ENCODE measurements at places on chromosomes 7 and 10.
A peak's percentile ranks its signal among the peaks of the same experiment; 100 is the strongest.

- DNase-seq: no peak
Observed at GRCh38 chr7:19224951-19225350, 79.7 kb upstream of the FERD3L start.

DNA sequence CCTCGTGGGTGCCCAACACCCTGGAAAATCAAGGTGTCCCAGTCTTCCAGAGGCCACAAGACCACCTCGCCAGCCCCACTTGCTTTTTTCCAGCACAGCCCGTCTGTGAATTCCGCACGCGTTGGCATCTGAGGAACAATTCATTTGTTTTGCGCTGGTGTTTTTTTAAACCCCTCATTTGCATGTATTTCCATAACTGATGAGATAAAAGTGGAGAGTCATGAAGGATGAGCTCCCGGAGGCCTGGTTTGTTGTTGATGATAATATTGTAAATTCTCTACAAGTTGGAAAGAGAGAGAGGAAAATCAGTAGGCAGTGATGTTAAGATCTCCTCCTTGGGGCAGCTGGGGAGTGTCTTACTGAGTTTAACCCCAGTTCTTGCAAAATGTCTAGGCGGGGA is 34.6 kb downstream of the SLC29A3 start:
- DNase-seq: no peak

DNA sequence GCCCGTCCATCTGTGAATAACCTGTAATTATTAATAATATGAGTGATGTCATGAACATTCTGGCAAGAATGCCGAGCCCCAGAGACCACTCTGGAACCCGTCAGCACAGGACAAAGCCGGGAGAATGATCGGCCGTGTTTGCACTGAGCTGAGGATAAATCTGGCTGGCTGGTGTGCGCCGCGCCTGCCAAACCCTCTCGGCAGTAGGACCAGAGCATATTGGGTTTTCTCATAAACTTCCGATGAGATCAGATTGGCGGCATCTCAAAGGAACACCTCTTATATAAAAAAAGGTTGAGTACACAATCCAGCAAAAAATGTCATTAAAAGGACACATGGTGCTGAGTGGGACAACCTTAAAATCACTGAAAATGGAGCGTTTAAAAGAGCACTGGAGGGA is 296.0 kb upstream of the MKI67 start:
- DNase-seq: no peak

DNA sequence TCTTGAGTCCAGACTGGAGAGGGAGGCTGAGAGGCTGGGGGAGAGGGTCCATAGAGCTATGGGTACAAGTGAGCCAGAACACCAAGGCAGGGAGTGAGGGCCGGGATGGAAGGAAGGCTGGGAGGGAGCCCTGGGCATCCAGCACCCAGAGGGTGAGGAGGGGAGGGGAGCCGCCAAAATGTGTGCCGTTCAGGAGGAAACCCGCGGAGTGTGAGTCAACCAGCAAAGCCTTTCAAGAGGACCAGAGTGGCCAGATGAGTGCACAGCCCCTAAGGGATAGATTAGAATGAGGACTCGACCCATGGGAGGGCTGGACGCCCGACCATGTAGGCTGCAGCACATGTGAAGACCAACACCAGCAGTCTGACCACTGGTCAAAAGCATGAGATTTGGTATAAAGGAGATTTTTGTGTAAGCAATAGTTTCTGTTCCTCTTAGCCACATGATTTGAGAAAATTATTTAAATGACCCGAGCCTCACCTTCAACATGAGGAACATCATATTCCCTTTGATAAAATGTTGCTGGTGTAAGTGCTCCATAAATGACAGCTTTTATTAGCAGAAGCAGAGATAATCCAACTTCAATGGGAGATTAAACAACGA is 179.7 kb upstream of the GRB10 start:
- no peak for DNase-seq

GRCh38 chr10:86647773-86648703 is 6.3 kb upstream of the OPN4 start:
- no peak for DNase-seq

DNA sequence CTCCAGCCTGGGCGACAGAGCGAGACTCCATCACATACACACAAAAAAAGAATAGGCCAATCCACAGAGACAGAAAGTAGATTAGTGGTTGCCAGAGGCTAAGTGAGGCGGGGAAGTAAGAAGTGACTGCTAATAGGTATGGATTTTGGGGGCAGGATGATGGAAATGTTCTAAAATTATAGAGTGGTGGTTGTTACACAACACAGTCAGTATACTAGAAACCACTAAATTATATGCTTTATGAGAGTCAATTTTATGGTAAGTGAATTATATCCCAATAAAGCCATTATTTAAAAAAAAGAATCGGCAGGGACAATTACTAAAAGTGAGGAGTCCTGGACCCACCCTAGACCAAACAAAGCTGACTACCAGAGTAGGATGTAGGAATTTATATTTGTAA is 24.3 kb downstream of the DENND2A start:
- DNase-seq: no peak

DNA sequence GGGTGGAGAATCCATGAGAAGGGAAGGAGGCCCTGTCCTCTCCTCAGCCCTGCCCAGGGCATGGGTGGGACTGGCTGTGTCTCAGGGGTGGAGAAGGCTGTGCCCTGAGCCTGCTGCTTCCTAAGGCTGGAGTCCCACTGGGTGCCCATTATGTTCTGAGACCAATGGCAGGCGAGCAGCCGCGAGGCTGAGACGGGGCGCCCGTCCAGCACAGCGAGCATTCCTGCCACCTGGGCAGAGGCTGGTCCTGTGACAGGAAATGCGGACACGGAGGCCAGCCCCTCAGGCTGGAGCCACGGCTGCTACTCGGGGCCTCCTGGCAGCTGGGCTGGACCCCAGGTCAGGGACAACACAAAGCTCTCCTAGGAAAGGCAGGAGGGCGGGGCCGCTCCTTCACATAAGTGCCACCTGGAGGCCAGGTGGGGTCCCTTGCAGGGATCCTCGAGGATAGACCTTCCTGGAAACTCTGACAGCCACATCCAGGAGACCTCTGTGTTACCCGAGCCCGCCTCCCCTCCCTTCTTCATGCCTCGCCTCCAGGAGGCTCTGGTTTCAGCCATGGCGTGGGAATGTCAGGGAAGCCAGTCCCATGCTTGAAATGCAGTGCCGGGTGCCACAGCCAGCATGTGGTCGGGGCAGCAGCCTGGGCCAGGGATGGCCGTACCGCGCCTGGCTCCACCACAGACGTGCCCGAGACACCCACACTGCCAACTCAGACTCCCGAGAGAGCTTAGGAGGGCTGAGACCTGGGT is 173.9 kb downstream of the USP6NL start:
- DNase-seq: no peak

GRCh38 chr7:158754746-158755444 is 50.3 kb upstream of the NCAPG2 start:
- no peak for DNase-seq

GRCh38 chr10:113236998-113237397 is 287.0 kb downstream of the TCF7L2 start:
- no peak for DNase-seq

GRCh38 chr7:85125651-85126131 is 61.2 kb downstream of the SEMA3D start:
- no peak for DNase-seq

- DNase-seq: no peak
Observed at GRCh38 chr10:52359441-52359840, 45.4 kb downstream of the DKK1 start.

DNA sequence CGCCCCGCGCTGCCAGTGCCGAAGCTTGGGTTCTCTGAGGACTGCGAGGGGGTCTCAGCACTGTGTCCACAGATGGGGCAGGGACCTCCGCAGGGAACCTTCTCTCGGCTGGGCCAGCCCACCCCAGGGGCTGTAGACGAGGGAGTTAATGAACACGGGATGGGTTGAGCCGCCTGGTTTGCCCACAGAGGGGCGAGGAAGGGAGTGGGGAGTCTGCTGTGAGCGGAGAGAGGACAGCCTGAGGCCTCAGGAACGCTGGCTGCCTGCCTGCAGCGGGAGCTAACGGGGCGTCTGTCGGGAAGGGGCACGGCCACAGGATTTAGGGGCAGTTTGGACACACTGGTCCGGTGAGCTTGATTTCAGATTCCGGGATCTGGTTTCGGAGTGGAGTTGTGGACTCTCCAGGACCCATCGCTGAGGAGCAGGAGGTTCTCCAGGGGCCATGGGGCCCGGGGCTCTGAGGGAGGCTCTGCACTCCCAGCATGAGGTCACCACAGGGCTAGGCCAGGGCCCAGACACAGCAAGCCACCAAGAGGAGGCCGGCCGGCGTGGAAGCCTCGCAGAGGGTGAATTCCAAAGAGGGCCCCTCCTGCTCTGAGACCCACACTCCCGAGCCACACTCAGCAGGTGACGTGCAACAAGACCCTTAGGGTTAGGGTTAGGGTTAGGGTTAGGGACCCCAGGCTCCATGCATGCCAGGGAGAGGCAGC is 19.0 kb upstream of the FAM20C start:
- DNase-seq: no peak

DNA sequence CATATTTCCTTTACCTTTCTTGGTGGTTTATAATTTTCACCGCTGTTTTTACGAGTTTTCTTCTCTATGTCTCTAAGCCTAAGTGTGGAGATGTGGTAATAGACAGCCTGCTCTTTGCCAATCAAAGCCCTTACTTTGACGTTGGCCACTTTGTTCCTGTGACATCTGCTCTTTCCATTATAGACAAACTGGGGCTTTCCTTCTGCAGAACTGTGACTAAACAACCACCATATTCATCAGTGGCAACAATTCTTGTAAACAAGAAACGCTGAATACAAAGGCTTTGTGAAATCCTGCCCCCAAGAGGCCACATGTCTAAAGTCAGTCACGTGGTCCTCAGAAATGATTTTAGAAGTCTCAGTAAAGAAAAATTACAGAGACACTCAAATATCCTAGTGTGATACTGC is 59.6 kb upstream of the CAPZA2 start:
- peak; percentile 57 for DNase-seq

DNA sequence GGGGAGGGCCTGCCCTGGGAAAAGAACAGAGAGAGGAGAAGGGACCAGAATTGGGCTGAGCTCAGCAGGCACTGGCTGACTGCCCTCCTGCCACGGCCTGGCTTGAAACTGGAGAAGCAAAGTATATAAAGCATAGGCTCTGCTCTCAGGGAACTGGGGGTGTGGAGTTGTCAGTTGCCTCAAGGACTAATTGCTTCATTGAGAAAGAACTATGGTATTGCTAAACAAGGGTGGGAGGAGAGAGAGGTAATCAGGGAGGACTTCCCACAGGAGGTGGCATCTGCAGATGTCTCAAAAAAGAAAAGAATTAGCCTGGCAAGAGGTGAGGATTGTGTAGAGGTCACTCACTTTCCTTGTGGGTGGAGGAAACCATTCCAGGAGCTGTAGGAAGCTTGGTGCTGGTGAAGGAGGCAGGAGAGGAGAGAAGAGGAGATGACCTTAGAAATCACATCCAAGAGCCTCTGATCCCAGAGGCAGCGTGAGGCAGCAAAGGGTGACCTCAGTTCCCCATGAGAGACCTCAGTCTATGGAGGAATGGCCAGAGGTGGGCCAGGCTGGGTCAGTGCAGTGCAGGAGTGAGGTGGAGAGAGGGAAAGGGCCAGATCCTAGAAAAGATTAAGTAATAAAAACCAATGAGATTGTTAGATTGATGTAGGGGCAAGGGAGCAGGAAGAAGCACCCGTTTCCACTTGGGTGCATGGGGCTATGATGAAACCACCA is 2.4 kb downstream of the PILRB start:
- DNase-seq: no peak

GRCh38 chr7:112929421-112929820 is 139.2 kb upstream of the TMEM168 start:
- no peak for DNase-seq

GRCh38 chr10:96618653-96619052 is 31.8 kb upstream of the TM9SF3 start:
- DNase-seq: peak; percentile 15

Measured in substantia nigra (tissue), 51 donors.